ENCODE measurements at places on chromosomes 5 and 9. TPM values are rescaled to one million over a fixed set of nuclear protein-coding genes. Genes with fewer than 3 reads are reported as not detected.

ASPN gene
- total RNA-seq, result under 0.01 TPM

GRCh38 chr5:163525096-163525495 lies 19.7 kb downstream of the MAT2B start:
- H3K4me3 ChIP-seq, result no peak overlapping the region
- no peaks in the 10 kb centered on the region for H3K4me1 ChIP-seq
- no peak overlapping the region for H3K27ac ChIP-seq
- H3K36me3 ChIP-seq, result peaks cover 7% of the 10 kb centered on the region
- DNase-seq, result no peak
- no peaks in the 10 kb centered on the region for H3K27me3 ChIP-seq

GRCh38 chr9:16485160-16485559 lies 385.3 kb downstream of the BNC2 start:
- H3K36me3 ChIP-seq, result no peaks in the 10 kb centered on the region
- H3K4me1 ChIP-seq, result peaks cover 8% of the 10 kb centered on the region

DNA sequence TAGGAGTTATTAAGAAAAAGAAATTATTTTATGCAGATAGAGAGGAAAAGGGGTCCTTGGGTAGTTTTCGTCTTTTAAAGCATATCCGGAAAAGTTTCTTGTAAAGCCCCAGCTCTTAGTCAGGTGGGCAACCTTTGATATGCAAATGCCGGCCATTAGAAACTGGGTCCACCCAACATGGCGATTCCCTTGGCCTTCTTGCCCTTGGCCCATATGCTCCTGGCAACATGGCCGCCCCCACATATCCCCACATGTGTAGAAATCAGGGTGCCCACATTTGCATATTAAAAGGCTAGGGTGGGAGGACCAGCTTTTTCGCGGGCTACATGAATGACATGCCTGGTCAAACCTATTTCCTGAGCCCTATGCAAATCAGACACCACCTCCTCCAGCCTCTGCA lies 73.3 kb downstream of the FREM1 start:
- no peak for DNase-seq
- H3K4me1 ChIP-seq, result no peaks in the 10 kb centered on the region
- H3K27ac ChIP-seq, result no peak overlapping the region
- H3K4me3 ChIP-seq, result no peak overlapping the region

DNA sequence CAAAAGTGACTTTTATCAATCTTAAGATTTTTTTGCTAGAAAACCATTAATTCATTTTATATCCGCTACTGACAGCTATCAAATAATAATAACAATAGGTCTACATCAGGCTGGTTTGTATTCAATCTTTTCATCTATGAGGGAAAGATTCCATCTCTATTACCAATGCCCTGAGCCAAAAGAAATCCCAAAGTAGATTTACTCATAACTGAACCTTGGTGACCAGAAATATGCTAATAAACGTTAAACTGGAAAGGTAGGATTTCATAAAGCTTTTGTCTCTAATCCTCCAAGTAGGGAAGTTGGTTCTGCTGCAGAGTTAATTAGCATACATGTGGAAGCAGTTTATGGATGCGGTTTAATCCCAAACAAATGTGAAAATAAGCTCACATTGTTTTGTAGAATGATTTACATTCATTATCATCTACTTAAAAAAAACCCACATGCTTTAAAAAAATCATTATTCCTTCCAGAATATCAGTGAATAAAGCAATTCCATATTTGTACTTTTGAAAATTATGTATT lies 715.5 kb downstream of the CETN3 start:
- no peak for DNase-seq
- H3K4me1 ChIP-seq, result no peaks in the 10 kb centered on the region
- H3K27me3 ChIP-seq, result no peaks in the 10 kb centered on the region
- no peak overlapping the region for H3K4me3 ChIP-seq
- H3K36me3 ChIP-seq, result no peaks in the 10 kb centered on the region

- peak overlapping the region; percentile 83 for H3K27ac ChIP-seq
- H3K4me3 ChIP-seq, result peak overlapping the region; percentile 79
- DNase-seq, result peak; percentile 31
- peaks cover 3% of the 10 kb centered on the region for H3K4me1 ChIP-seq
Measured at GRCh38 chr5:83077662-83078261, 415 bp downstream of the XRCC4 start.

GRCh38 chr9:26243726-26244125 lies 565.5 kb upstream of the TUSC1 start:
- H3K4me3 ChIP-seq, result no peak overlapping the region
- H3K36me3 ChIP-seq, result no peaks in the 10 kb centered on the region
- DNase-seq, result peak; percentile 85
- H3K27ac ChIP-seq, result peak overlapping the region; percentile 78
- H3K4me1 ChIP-seq, result peaks cover 5% of the 10 kb centered on the region

DNA sequence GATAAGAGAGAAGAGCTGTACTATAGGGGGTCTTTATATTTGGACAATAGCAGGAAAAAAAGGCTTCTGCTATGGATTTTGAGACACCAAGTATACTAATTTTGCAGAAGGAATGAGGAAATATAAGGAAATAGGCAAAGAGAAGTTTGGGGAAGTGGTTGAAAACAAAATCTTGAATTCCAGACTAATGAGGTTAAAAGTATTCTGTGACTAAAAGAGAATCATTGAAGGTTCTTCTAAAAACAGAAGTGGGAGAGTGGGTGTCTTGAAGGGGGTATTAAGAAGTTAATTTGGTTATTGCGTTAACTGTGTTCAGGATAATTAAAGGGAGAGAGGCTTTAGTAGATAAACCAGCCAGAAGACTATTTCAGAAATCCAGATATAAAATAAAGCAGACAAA lies 148.7 kb downstream of the RFK start:
- H3K4me3 ChIP-seq, result no peak overlapping the region
- no peaks in the 10 kb centered on the region for H3K36me3 ChIP-seq
- H3K27ac ChIP-seq, result no peak overlapping the region
- H3K4me1 ChIP-seq, result no peaks in the 10 kb centered on the region
- H3K27me3 ChIP-seq, result peaks cover 6% of the 10 kb centered on the region

DNA sequence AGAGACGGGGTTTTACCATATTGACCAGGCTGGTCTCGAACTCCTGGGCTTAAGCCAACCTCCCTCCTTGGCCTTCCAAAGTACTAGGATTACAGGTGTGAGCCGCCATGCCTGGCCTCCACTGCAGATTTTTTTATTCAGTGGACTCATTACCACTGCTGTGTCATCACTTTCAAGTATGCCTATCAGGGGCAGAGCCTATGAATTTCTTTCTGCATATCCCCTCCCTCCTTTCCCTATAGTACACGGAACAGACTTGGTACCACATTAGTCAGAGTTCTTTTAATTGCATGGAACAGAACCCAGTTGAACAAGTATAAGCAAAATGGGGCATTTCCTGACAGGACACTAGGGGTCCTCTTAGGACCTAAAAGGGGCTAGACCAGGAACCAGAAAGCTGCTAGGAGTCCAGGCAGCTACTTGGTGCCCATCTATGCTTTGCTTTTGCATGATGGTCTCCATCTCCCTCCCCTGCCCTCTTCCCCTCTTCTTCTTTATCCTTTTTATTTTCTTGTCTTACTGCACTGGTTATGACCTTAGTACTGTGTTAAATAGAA lies 5.8 kb downstream of the BSPRY start:
- peak; percentile 12 for DNase-seq
- H3K4me3 ChIP-seq, result no peak overlapping the region
- no peaks in the 10 kb centered on the region for H3K4me1 ChIP-seq
- no peaks in the 10 kb centered on the region for H3K36me3 ChIP-seq
- no peak overlapping the region for H3K27ac ChIP-seq

PLPPR1 gene
- total RNA-seq, result not detected

ADRB2 gene
- total RNA-seq, result 3.4 TPM

DNA sequence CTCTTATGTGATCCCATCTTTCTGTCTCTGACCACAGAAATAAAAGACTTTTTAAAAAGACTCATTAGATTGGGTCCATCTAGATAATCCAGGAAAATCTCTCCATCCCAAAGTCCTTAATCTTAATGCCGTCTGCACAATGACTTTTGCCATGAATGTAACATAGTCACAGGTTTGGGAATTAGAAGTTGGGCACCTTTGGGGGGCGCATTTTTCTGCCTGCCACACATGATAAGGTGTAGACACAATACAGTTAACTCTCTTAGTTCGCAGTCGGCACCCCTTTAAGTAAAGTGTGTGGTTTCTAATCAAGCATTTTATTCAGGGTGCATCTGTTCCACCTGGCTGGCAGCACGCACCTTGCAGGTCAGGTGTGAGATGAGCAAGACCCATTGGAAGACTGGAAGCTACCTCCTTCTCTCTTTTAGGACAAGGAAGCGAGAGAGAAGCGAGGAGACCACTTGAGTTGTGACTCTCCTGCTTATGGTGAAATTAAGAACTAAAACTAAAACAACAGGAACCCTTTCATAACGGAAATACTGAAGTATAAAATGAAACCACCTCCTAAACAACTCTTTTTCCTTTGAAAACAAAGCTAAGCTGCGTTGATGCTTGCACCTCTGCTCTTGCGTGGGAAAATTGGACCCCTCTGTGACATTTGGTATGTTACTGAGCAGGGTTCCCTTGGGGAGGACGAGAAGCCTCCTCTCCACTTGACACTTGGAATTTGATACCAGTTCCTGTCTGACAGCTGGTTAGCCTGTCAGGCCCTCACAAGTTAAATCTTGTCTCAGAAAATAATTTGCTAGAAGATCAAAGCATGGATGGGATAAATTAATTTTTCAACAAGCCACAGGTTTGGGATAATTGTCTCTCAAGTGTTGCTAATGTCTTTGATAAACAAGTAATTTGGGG lies 304.6 kb upstream of the DMRT1 start:
- no peaks in the 10 kb centered on the region for H3K27me3 ChIP-seq
- DNase-seq, result no peak
- no peak overlapping the region for H3K4me3 ChIP-seq
- H3K4me1 ChIP-seq, result no peaks in the 10 kb centered on the region
- no peak overlapping the region for H3K27ac ChIP-seq

CAMLG gene
- 24.7 TPM for total RNA-seq

DNA sequence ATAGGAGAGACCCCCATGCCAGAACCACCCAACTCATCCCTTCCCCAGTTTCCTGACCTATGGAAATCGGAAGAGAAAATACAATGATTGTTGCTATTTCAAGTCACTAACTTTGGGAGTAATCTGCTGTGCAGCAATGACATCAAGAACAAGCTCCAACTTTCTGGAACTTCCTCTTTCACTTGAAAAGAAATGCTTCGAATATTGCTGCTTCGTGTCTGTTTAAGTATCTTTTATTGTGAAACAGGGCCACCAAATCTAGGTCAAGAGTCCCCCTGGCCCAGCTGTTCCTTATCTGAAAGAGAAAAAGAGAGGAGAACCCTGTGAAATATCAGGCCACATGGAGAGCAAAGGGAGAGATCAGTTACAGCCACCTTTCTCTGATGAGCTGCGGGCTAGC lies 59.4 kb upstream of the DNAH5 start:
- peaks cover 10% of the 10 kb centered on the region for H3K36me3 ChIP-seq
- H3K4me3 ChIP-seq, result no peak overlapping the region
- DNase-seq, result no peak

Data from IMR-90 (cell line).